ENCODE measurements at places on chromosomes 3 and 15.

GRCh38 chr3:100260081-100260684, 609 bp upstream of the TBC1D23 start:
- DNase-seq, result no peak

- no peak for DNase-seq
These were observed 60.0 kb downstream of the AKAP13 start for GRCh38 chr15:85440451-85440850.

- DNase-seq, result no peak
These were observed 92.6 kb upstream of the SNTN start for GRCh38 chr3:63559884-63560283.

GRCh38 chr3:61649381-61650170, 88.2 kb downstream of the PTPRG start:
- no peak for DNase-seq

- DNase-seq, result no peak
These were observed 153.8 kb downstream of the SHQ1 start for GRCh38 chr3:72694398-72694797.

GRCh38 chr15:38325648-38325990, 73.0 kb downstream of the SPRED1 start:
- DNase-seq, result no peak

DNA sequence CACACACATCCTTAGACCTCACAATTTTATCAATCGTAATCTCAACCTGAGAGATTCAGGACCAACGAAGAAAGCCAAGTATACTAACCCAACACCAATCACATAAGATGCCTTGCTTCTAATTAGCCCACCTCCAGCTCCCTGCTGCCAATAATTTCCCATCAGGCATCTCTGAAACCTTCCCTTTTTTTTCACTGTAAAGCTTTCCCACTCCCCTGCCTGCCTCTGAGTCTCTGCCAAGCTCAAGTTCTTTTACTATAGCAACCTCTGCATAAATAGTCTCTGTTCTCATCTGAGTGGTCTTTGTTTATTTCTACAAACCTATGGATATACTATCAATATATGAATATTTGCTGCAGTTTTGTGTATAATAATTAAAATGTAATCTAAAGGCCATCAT, 86.5 kb downstream of the PIK3CB start:
- DNase-seq, result no peak

GRCh38 chr3:143769616-143770015, 78.7 kb downstream of the SLC9A9 start:
- DNase-seq, result no peak

DNA sequence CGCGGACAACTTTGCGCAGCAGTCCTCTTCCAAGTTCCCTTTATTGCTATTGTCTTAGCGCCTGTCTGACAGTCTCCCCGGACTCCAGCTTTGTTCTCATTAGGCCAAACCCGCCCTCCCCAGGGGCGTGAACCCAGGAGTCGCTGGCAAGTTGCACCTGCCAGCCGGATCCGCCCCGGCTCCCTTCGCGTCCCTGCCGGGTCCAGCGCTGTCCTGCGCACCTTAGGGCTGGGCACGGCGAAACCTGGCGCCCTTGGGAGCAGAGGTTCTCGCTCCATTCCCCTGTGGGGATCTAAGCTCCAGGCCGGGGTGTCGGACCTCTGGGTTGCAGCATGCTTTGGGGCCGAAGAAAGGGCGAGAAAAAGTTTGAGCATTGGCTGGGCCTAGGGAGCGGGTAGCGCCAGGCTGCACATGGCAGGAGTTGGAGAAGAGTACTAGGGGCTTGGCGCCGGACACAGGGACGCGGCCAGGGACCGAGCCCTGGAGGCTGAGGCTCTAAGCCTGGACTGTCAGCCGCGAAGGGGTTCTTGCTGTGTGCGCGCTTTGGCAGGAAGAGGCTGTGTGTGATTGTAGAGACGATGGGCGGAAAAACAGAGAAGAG, 335.1 kb upstream of the THRB start:
- no peak for DNase-seq

DNA sequence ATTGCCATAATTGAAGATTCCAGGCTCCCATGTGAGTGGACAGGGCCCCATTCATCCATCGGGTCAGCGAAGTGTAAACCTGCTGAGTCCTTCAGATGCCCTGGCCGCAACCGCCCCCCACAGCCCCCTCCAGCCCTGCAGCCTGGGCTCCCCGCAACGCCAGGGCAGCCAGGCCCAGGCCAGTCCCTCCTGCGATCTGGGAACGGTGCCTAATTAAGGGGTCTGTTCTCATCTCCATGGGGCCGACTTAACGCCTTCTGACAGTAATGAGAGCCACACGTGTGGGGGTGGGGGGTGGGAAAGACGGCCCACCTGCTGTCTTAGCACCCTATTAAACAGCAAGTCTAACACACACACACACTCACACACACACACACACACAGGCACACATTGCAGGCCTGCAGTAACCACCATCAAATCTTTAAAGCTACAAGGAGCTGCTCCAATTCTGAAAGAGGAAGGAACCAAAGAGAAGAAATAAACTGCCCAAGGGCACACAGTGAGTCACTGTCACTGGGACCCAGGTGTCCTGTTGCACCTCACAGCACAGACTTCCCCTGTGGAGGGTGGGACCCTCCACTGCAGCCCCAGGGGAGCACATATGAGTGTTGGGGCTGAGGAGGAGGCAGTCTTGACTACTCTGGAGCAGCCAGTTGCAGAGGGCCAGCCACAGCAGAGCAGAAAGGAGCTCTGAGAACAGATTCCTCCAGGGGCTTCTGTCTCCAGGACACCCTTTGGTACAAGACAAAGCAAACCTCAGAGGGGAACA, 31.8 kb upstream of the HES1 start:
- DNase-seq, result no peak

DNA sequence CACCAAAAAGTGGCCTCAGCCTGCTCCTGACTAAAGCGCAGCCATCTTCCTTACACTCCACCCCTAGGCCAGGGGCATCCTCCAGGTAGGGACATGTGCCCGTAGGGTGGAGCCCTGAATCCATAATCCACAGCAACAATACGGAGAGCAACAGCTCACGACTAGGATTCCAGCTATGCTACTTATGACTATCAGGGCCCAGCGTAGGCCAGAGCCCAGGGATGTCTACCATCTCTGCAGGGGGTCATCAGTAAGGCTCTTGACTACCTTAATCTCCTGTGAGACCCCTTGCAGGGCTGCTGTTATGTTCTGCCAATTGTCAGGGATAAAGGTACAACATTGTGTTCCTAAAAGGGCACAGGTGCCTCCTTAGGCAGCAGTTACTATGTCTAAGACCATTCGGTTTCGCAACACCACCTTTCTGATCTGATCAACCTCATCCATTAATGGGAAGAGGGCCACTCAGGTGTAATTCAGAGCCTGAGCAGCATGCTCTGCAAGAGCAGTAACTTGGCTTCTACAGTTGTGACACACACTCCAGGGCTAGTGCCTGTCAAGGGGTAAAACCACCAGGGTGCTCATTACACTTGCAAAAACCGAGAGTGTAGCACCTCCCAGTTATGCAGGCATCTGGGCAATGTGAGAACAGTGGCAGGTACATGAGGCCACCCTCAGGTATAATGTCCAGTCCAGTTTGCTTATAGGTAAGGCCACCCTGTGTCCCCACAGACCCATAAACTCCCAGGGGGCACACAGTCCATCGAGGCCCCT, 11.0 kb downstream of the CCRL2 start:
- no peak for DNase-seq

DNA sequence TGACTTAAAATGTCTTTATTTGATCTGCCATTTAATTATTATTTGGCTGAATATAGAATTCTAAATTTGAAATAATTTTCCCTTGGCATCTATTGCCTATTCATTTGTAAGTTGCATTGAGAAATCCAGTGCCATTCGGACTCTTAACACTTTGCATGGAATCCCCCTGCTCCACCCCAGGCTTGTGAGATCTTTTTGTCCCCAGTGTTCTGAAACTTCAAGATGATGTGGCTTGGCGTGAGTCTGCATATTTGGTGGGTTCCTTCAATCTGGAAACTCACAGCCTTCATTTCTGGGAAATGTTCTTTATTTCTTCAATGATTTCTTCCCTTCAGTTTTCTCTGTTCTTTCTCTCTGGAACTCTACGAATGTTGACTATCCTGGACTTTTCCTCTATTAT, 83.8 kb upstream of the BLM start:
- DNase-seq, result no peak

DNA sequence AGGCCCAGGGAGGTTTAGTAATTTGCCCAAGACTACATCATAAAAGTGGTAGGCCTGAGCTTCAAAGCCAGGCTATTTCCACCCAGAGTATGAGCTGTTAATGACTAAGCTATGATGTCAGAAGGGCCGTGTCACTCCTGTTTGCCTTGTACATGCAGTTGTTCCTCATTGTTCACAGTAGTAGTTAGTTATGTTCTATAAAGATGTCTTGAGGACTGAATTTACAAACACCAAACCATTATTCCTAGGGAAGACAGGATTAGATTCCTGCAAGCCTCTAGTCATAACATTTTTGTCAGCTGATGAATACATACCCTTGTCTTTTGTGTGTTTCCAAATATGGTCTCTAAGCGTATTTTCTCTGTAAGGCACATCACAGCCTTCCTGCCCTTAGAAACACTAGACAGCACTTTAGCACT, 20.9 kb upstream of the LARS2 start:
- DNase-seq, result no peak

- DNase-seq, result no peak
These were observed 212.2 kb upstream of the LRRN1 start for GRCh38 chr3:3586843-3587646.

DNA sequence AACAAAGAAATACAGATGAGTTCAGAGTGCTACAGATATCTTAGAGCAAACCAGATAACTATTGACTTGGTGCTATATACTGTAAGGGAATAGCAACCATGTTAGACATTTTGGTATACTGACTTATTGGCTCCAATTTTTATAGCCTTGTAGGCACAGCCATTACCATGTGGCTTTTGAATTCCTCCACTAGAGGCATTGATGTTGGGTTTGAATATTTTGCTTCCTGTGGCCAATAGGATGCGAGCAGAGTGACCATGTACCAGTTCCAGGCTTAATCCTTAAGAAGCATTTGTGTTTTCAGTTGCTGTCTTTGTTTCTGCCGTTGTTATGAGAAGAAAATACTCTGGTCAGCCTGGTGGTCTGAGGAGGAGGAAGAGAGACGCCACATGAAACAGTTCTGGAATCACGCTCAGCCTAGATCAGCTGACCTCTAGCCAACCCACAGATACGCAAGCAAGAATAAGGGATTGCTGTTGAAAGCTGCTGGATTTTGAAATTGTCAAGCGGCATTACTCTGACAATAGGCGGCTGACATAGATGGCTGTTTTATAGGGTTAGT, 109.4 kb upstream of the TNIK start:
- DNase-seq, result no peak

DNA sequence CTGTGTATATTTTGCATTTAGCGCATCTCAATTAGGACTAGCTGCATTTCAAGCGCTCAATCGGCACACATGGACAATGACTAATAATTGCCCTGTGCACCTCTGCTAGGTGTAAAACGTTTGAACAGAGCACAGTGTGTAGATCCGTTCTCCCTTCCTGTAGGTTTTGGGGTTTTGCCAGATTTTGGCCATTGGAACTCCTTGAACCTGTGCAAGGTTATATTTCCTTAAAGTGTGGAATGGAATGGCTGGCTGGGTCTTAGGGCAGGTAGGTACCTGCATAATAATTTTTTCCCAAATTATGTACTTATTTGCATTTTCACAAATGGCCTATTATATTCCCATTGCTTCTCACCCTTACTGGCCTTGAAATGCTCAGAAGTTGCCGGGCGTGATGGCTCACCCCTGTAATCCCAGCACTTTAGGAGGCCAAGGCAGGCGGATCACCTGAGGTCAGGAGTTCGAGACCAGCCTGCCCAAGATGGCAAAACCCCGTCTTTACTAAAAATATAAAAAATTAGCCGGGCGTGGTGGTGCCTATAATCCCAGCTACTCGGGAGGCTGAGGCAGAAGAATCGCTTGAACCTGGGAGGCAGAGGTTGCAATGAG, 777 bp downstream of the RNU5B-1 start:
- DNase-seq, result no peak

- DNase-seq, result no peak
These were observed 22.9 kb downstream of the PRR20G start for GRCh38 chr3:127264794-127265514.

Data from central memory CD4-positive, alpha-beta T cell (primary cell).